ENCODE measurements at places on chromosomes 5 and 9.
A peak's percentile ranks its signal among the peaks of the same experiment; 100 is the strongest.

- no peak for DNase-seq
Observed at GRCh38 chr5:74064225-74064624, 438.2 kb downstream of the ARHGEF28 start.

GRCh38 chr9:8071445-8071798 is 271.8 kb upstream of the DMAC1 start:
- no peak for DNase-seq

DNA sequence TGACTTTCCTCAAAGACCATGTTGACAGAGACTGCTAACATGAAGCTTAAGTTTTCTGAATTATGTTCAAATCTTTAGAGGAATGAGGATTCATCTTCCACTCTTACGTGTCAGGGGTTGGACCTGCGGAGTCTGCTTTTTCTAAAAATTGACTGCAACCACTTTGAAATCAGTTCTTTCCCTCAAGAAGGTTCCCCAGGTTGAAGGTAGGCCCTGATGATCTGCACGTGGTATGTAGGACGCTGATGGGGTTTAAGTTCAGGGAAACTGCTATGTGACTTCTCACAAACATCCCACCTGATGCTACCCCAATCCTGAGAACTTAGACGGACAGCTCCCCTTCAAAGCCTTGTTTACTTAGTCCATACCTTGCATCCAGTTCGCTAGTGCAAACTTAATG is 7.2 kb downstream of the RACK1 start:
- DNase-seq: no peak

- no peak for DNase-seq
Observed at GRCh38 chr5:69331528-69332445, 814 bp downstream of the CCDC125 start.

DNA sequence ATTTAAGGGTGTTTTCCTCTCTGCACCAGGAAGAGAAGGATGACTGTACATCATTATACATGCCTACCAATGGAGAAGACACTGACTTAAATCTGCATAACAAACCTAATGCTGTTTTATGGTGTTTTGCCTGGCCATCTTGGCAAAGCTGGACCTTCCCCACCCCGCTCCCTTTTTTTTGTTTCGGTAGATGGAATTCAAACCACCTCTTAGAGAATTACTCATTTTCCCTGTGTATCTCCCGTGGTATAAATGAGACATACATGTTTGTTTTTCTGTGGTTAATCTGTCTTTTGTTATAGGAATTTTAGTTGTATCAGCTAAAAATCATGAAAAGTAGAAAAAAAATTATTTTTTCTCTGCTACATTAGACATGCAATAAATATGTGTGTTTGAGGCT is 28.8 kb downstream of the IL12B start:
- DNase-seq: no peak

DNA sequence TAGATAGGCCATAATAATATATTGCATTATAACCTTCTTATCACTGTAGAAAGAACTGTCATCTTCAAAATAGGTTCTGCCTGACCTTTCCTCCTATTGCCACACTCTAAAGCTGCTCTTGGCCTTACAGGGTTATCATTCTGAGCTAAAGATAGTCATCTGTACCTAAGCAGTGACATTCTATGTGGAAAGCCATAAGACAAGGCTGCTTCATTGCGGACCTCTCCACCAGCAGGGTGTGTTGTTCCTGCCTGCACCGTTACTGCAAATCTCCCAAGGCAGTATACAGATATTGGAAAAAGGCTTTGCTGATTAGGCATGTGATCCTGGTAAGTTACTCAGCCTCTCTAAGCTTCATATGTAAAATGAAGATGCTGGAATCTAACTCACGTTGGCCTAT is 8.1 kb downstream of the ZNF622 start:
- no peak for DNase-seq

GRCh38 chr5:92401-93220 is 643 bp downstream of the PLEKHG4B start:
- no peak for DNase-seq

- no peak for DNase-seq
Observed at GRCh38 chr5:113693701-113694100, 180.2 kb downstream of the YTHDC2 start.

DNA sequence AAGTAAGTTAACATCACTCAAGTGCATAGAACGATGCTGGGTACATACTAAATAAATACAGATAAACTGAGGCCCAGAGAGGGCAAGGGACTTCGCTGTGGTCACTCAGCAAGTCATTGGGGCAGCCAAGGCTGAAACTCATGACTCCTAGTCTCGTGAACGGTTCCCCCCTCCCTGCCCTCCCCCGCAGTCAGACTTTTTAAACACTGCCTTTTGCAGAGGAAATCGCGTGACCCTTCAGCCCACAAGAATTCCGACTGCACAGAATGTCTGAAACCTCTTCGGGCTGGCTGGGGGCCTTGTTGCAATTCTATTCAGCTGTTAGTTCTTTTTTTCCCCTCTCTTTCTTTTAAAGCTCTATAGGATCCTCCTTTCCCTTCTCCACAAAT is 28.1 kb downstream of the NEK6 start:
- peak; percentile 17 for DNase-seq

DNA sequence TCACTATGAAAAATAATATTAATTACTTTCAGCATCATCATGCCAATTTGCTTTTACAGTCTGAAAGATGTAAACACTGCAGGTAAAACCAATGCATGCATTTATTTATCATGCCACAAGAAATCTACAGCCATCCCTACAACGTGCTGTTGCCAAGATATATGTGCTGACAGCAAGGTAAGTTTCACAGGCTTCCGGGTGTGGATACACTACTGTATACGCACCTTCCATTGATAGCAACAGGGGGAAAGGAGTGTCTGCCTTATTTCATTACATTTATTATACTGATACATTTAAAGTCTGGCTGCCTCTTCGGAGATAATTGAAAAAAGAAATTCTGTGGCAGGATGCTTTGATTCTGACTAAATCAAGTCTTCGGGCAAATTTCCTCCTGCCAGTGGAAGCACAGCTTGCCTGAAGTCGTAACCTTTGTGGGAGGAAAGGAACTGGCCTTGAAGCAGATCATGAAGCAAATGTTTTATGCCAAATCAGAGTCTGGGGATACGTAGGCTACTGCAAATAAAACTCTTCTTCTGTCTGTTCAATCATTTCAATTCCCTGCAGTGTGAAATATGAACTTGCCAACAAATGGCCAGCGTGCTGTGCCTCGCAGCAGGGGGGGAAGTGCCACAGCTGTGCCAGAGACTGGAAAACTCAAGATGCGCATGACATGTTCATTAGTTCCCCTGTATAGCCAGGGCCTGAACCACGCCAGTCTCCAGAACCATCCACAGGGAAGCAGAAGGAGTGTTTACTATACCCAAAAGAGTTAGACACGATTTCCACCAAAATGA is 268.1 kb downstream of the EFNA5 start:
- no peak for DNase-seq

DNA sequence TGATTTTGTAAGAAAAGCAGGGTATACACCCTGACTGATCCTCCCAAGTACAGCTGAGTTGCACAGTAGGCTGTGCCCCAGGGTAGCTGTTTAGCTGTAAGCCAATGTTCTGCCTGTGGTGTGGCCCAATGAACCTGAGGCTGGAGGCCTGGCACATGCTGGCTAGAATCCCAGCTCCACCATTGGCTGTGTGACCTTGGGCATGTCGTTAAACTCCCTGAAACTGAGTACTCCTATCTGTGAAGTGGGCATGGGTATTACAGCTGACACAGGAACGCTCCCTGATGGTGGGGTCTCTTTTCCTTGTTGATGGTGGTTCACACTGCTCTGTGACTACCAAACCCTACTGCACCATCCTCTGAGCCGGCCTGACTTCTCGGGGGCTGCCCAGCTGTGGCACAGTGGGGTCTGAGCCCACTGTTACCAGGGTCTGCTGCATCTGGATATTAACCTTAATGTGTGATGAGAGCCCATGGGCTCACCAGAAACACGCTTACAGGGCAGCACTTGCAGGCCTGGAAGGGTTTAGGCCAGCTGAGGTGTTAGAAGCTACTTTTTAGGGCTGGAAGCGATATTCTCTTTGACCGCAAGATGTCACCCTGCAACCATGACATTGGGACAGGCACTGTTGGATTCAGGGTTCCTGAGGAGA is 7.0 kb upstream of the GADD45G start:
- DNase-seq: no peak

GRCh38 chr5:99814321-99815063 is 720.7 kb upstream of the FAM174A start:
- DNase-seq: no peak

- no peak for DNase-seq
Observed at GRCh38 chr9:104494808-104495207, 9.3 kb upstream of the OR13F1 start.
